ENCODE measurements at places on chromosomes 16 and 17.

DNA sequence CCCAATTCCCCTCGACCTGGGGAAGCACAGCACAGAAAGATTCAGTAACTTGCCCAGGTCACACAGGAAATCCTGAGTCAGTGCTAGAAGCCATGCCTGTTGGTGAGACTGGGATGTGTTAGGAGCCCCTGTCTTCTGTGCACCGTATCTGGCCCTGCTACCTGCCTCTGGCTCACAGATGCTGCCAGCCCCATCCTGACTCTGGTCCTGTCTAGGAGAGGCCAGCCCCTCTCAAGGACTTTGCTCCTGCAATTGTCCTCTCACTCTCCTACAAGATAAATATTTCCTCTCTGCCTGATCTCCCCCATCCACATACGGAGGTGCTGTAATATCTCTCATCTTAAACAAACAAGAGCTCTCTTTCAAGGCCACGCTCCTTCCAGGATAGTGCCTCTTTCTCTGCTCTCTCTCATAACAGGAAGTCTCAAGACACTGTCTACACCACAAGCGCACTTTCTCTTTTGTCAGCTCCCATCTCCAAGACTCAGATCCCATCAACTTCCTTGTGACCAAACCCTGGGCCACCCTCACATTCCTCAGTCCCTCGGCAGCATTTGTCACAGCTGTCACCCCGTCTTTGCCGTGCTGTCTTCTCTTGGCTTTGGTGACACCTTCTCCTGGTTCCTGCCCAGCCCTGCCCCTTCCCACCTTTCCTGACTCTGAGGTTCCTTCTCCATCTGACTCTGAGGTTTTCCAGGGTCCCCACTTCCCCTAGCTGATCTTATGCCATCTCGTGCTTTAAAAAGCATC lies 1.9 kb downstream of the SLC13A2 start:
- no peak for DNase-seq

GRCh38 chr16:25108054-25108453 lies 3.5 kb upstream of the LCMT1 start:
- peak; percentile 23 for DNase-seq

DNA sequence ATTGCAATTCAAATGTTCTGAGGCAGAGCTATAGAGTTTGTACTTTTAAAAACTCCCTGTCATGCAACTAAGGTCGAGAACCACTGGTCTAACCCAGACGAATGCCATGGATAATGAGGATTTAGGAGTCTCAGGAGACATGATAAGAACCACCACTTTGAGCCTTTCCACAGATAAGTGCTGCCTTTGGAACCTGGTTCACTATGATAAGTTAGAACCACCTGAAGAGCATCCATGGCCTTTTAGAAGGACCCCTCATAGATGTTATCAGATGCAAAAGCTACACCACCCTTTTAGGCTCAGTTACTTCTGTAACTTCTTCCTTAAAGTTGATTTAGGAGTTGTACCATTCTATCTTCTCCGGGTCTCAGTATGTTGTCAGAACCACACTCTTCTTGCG lies 350.6 kb upstream of the CCL2 start:
- no peak for DNase-seq

DNA sequence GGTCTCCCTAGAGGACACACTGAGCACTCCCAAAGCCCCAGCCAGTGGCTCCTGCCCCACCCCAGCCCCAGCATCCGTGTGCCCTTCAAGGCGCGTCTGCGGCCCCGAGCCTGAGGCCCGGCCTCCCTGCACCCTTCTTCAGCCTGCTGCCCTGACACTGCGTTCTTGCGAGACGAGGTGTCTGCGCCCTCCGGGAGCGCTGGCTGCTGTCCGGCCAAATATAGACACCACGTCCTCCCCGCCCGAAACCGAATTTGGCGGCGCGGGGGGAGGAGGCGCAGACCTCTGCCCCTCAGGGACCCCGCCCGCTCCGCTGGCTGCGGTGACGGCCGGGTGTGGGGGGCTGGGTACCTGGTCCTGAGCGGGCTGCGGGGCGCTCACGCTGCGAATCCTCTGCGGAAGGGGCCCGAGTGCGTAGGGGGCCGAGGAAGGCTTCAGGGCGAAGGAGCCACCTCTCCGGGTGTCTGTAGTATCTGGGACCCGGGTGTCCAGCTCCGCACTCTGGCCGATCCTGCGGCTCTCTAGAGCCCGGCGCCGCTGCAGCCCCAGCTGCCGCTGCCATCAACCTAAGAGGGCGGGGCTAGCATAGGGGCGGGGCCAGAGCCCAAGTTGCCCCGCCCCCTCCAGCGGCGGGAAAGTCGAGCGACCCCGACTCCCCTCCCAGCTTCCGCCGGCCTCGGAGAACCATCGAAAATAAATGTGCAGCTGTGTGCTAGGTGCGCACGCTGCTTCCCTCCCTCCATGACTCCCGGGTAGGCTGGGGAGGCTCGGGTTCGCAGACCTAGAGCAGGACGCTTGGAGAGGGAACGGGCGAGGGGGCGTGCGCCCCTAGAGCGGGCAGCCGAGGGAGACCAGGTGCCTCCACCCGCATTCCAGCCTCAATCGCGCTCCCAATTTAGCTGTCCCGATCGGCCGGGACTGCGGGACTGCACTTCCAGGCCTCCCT lies at the start of gene CORO6:
Gene CORO6, minus strand, starts transcription at position 576 of the 946 bp plus-strand sequence. CDS start 1,491 bp downstream, outside the sequence.
- peak; percentile 70 for DNase-seq

DNA sequence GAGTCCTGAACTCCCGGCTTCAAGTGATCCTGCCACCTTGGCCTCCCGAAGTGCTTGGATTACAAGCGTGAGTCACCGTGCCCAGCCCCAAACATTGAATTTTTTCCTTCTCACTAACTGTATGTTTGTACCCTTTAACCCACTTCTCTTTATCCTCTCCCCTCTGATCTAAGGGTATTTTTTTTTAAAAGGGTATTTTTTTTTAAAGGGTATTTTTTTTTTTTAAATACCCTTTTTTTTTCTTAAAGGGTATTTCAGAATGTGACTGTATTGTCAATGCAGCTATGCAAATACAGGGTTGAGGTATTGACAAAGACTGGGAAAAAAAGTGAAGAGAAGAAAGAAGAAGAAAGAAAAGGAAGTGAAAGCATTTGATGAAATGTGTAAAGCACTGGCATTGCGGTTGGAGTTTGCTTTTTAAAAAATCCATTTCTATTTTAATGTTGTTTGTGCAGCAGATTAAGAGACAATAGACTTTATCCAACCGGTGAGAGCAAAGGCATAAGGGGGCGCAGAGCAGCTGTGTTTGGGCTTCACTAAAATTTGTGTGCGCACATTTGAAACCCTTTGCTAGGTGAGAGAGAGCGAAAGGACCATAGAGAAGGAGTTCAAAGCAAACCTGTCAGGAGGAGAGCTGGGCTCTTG lies 42.4 kb downstream of the SYT17 start:
- no peak for DNase-seq

DNA sequence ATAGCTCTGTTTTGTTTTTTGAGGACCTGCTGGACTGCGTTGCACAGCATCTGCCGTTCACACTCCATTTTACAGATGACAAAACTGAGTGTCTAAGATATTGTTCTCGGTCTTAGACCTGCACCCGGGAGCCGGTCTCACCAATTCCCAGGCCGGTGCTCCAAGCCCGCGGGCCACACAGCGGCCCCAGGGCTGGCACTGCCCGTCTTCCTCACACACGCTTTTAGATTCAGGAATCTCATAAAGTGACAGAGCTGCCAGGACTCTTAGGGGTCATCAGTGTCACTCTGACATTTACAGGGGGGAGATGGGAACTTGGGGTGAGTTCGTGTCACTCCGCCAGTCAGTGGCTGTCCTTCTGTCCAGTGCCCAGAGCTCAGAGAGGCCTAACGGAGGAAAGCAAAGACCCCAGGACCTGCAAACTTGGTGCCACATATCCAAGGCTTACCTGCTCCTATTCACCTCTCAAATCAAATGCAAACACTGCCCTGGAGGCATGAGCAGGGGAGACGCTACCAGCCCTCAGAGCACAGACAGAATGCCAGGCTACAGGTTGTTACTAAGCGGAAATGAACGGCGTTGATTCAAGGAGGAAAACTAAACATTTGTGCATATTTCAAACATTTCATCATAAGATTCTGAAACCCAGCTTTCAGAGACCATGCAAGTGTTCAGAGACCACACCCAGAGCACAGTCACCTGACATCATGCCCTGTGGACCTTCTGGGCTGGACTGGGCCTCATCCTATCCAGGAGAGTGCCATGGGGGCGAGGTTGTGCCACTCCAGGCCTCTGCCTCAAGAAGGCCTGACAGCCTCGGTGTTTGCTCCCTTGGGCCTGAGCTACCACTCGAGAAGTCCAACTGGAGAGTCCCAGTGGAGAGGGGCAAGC lies 29.5 kb downstream of the TNFRSF13B start:
- no peak for DNase-seq

- no peak for DNase-seq
Observed at GRCh38 chr17:15232517-15232915, 32.6 kb downstream of the PMP22 start.

DNA sequence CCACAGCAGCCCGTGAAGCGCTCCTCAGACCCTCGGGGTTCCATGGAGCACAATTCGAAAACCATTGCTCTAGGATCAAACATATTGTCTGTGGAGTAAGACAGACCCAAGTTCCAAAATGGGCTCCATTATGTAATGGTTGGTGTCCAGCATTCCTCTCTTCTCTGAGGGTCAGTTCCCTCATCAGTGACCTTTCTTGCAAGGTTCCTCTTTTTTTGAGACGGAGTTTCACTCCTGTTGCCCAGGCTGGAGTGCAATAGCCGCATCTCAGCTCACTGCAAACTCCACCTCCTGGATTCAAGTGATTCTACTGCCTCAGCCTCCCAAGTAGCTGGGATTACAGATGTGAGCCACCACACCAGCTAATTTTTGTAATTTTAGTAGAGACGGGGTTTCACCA lies 28.4 kb downstream of the PLXDC1 start:
- DNase-seq = no peak

DNA sequence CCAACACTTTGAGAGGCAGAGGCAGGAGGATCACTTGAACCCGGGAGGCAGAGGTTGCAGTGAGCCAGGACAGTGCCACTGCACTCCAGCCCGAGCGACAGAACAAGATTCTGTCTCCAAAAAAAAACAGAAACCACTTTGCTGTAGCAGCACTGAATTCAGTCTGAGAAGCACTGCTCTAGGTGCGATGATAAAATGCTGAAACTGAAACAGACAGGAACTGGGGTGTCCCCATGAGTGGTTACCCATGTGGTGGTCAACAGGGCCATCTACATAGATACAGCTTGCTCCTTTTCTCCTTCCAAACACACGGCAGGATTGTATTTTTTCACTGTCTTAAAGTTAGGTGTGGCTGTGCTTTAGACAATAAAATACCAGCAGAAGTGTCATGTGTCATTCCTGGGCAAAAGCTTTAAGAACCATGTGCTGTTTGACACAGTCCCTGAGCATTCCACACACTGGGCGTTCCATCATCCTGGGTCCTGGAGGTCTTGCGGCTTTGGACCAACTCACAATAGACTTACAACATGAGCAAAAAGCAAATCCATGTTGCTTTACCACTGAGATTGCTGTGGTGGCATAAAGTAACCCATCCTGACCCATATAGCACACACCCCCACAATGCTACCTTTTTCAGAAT lies 11.5 kb downstream of the GAS7 start:
- no peak for DNase-seq

DNA sequence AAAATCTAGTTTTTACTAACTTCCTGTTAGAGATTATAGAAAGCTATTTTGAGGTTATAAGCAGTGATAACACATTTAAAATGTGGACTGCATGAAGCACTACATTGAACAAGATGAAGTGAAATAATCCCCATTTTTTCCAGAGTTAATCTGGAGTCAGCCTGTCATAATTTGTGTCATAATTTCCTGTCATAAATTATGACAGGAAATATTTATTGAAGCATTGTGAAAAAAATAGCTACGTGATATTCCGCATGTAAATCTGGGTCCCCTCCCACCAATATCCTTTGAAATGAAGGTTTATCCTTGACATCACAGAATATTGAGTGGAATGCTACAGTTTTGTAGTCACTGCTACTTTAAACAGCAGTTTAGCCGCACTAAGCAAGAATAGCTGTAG lies 40.1 kb downstream of the OMG start:
- DNase-seq = no peak

GRCh38 chr16:71205482-71206131 lies 24.9 kb downstream of the HYDIN start:
- DNase-seq = no peak

DNA sequence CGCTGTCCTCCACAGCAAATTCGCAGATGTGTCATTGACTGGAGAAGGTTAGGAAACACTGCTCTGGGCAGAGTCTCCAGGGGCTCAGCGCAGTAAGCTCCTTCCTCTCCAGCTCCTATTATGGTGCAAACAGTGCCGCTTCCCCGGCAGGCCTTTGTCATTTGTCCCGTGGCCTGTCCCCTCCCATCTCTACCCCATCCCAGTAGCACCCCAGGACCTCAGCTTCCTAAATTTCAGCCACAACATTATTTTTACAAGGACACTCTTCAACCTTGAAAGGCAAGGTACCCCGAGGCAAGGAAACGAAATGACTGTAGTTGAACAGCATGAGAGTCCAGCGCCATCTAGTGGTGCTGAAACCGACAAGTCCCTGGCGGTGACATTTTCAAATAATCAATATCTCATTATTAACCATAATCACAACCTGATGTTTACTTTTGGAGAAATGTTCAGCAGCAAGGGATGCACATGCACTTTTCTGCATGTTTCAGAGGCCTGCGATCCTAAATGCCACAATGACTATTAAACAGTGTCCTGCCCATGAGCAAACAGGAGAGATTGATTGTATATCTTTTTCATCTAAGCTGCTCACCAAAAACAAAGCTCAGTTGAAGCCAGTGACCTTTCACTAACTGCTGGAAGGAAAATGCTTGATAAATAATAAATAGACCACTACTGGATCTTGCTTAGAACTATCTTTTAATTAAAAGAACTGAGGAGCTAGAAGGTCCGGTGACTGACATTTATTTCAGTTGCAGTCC lies 16.5 kb downstream of the MRPS23 start:
- peak; percentile 75 for DNase-seq

- DNase-seq = no peak
Observed at GRCh38 chr16:8951447-8952280, 12.0 kb downstream of the USP7 start.

- DNase-seq = no peak
Observed at GRCh38 chr17:38507436-38507835, 79.2 kb downstream of the ARHGAP23 start.

- no peak for DNase-seq
Observed at GRCh38 chr17:27980043-27980442, 62.4 kb upstream of the NLK start.

DNA sequence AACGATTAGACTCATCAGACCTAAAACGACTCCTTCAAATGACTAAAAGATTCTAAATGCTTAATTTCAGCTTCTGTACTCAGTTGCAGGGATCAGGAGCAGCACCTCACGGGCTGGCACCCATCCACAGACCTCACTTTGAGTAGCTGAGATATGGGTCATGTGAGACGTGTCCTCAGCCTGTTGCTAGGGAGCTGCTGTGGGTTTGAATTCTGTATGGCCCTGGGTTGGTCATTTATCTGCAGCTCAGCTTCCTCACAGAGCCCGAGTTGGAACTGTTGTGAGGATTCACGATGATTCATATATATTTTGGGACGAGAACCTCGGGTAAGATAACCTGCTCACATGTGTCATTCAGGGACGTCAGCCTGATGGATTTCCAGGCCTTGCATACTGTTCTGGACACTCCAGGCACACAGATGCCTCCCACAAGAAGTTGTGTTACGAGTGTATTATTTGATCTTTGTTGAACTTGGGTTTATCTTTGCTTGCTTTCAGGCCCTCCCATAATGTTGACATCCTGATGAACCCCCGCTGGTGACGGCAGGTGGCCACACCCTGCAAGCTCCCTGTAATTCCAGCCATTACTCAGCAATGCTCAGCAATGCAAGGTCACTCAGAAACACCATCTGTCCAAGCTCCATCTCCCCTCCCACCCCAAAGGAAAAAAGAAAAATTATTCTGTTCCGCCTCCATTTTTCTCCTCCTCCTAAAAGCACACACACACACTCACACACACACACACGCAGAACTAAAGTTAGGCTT lies 137.6 kb downstream of the RBFOX3 start:
- no peak for DNase-seq

Data from stimulated activated CD4-positive, alpha-beta T cell treated with anti-CD3 and anti-CD28 coated beads, Interleukin-4, amount 100 ng/mL, for 24 hours (primary cell).